ENCODE measurements at places on chromosomes 7 and 10.

GRCh38 chr10:30536578-30536977 lies 93.0 kb downstream of the LYZL2 start:
- no peak for DNase-seq

- DNase-seq: no peak
Observed at GRCh38 chr10:3740157-3740871, 44.7 kb downstream of the KLF6 start.

DNA sequence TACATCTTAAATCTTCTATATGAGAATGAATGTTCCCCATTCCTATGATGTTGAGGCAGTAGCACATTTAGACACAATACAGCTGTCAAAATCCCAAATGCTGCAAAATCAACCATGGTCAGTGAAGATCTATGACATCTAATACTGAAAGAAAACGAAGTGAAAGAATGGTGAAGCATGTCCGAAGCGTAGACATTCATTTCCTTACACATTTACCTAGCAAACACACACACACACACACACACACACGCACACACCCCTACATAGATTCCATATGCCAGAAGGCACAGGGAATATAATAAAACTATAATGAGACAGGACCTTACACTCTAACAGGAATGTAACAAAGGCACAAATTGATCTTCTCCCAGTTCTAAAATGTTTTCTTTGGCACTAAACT lies 32.5 kb downstream of the CCDC6 start:
- no peak for DNase-seq

- no peak for DNase-seq
Observed at GRCh38 chr10:28570598-28570997, 37.7 kb downstream of the WAC start.

- DNase-seq: no peak
Observed at GRCh38 chr10:80133206-80133605, 676 bp downstream of the PLAC9 start.

DNA sequence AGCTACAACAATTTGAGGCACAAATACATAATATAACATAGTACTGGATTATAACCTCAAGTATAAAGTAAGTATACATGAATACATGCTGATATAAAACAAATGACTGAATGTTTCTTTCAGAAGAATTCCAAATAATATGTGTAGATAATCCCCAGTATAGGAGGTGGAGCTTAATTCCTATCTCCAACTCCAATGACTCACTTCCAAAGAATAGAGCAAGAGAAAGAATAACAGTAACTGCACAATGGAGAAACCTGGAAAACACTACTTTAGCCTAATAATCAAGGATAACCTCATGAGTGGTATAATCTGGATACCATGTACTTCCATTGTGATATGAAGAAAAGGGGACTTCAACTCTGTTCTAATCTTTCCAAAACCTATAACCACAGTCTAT lies 13.7 kb upstream of the SEMA3C start:
- no peak for DNase-seq

GRCh38 chr7:108329514-108329913 lies 126.7 kb downstream of the NRCAM start:
- DNase-seq: no peak

- DNase-seq: no peak
Observed at GRCh38 chr10:120541984-120542383, 85.0 kb downstream of the PLPP4 start.

- DNase-seq: no peak
Observed at GRCh38 chr7:40700653-40701421, 566.0 kb downstream of the SUGCT start.

- no peak for DNase-seq
Observed at GRCh38 chr10:124078714-124079113, 14.7 kb downstream of the CHST15 start.

DNA sequence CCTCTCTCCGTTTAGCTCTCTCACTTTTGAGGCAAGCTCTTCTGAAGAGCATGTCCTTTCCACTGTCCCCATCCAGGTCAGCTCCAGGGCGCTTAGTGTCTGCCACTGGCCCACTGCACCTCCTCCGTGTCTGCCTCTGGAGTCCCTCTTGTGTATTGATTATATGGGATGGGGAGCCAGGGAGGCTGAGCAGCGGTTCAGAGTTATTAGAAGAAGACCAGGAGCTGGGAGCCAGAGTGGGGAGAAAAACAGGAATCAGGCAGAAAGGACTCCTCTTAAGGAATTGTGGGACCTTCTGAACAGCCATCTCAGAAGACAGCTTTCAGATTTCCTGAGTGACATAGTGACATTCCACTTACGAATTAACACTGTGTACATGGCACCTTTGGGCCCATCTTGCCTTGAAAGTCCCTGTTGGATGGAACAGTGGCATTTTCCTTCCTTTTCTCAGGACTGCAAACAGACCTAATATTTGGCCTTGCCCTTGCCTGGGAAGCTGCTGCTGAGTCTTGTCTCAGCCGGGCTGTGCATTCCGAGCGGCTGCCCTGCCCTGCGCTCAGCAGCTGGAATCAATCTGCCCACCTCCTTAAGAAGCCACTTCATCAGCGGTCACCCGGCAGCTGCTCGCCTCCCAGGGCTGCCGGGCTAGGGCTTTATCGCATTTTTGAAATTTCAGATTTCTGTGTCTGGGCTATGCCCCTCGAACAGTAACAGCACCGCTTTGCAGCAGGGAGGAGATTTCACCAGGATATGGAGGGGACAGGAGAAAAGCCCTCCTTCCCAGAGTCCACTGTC lies 81.1 kb upstream of the PRKG1 start:
- no peak for DNase-seq

DNA sequence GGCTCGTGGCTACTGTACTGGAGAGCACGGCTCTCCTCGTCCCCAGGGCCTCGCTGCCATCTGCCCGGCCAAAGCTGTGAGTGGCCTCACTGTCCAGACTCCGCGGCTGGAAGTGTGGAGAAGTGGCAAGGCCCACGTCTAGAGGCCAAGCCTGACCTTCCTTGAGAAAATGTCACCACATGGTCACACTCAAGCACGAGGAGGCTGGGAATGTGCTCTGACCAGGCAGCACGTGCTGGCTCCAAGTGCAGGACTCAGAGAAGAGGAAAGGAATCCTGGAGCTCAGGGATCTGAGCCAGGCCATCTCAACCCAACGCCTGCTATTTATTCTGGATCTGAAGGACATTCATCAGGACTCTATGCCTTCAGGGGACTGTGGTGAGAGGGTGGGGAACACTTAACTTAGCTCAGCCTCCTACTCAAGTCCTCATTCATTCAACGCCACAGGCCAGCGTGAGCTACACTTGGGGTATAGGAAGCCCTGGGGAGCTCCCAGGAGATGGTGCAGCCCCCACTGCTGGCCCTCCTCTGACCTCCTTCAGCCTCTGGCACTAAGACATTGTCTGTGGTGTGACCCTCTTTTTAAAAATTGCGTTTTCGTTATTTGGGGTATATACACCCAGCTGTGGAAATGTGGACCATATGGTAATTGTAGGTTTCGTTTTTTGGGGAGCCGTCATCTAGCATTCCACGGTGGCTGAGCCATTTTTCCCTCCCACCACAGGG lies 29.0 kb downstream of the EN2 start:
- no peak for DNase-seq

DNA sequence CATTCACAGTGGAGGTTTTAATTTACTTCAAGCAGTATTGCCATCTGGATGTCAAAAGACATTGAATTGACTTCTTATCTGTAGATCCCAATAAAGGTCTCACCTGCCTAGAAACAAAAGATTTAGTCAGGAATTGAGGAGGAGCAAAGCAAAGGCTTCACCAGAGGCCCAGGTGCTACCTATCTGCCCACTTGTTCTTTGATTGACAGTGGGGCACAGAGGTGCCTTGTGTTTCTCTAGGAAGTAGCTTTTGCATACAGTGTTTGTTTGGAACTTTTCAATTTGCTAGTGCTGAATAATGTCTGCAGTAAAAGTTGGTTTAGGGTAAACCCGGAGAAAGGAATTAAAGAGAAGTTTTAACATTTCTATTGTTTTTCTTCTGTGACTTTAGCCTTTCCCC lies 40.4 kb downstream of the AUTS2 start:
- DNase-seq: no peak
